Stimulated activated CD8-positive, alpha-beta memory T cell treated with anti-CD3 and anti-CD28 coated beads, Interleukin-15, amount 100 ng/mL, for 1 hour (primary cell): ENCODE measurements at places on chromosomes 13 and 19.

GRCh38 chr13:93227280-93227877 lies 772 bp downstream of the GPC6 start:
- no peak for DNase-seq

DNA sequence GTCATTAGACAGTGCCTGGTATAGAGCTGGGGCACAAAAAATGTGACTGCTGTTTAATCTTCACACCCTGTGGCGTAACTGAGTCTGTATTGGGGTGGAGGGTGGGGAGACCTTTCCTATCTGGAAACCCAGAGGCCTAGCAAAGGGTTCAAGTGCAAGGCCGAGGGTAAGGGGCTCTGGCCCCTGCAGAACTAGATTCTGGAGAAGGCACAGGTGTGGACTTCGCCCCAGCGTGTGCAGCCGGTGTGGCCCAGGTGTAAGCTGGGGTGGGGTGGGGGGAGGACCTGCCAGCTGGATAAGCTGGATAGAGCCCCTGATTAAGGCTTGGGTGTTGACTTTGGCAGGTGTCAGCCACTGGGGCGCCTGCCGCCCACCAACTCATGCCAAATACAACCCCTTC lies 1.3 kb downstream of the RAB3D start:
- DNase-seq = no peak

DNA sequence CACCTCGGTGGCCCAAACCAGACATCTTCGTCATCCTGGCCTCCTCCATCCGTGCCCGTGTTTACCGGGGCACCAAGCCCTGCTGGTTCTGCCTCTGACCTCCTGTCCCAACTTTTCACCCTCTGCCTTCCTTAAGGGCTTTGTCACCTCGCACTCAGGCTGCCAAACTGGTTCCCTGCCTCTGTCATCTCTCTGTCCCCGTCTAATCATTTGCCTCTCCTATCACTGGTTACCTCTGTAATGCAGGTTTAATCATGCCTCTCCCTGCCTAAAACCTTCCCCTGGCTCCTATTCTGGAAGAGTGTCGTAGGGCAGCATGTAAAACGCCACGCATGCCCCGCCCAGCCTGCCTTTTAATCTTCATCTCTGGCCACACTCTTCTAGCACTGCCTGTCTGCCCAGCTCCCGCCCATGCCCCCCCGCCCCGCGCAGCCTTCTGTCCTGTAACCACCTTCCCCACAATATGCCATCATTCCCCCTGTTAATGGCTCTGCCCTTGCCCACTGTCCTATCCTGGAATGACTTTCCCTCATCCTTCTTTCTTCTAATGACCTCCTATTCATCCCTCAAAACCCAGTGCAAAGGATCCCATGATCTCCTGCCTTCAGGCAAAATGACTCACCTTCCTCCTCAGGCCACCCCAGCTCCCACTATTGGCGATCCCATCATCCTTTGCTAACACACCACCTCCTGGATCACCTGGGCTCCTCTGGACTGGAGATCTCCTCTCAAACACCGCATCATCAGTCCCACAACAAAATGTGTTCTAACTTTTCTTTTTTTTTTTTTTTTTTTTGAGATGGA lies 66.7 kb downstream of the PEX11G start:
- DNase-seq = no peak

DNA sequence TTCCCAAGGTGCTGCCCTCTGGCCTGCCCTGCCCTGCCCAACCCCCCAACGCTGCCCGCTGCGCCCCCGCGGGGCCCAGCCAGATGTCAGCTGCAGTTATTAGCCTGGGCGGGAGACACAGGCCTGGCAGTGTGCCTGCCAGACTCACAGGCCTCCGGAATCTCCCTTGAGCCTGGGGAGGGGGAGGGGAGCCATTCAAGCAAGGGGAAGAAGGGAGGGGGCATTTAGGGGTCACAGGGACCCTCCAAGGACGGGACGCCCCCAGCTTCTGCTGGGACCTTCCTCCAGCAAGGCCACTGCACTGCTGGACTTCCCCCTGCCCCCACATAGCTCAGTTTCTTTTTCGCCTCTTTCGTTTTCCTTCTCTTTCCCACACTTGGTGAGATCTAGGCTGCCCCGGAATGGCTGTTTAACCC lies 2.6 kb upstream of the JUNB start:
- DNase-seq = no peak

GRCh38 chr13:83845106-83845505 lies 37.2 kb downstream of the SLITRK1 start:
- no peak for DNase-seq

- DNase-seq = no peak
Measured at GRCh38 chr19:36421749-36422481, 3.5 kb upstream of the ZFP82 start.

GRCh38 chr13:72820898-72821279 lies 39.0 kb downstream of the PIBF1 start:
- no peak for DNase-seq

DNA sequence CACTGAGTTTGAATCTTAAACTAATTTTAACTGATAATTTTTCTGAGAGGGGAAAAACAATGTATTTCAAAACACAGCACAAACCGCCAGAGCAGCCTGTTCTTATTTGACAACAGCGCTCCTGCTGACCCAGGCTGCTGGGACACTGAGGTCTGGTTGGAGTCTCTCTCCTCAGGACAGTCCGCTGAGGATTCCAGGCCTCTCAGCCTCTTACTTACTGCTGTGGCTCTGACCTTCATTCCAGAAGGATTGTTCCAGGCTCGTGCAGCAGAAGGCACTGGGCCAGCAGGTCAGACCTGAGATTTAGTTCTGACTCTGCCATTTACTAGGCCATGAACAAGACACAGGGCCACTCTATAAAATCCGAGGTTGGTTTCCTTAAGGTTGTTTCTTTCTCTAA lies 393.6 kb downstream of the TDRD3 start:
- no peak for DNase-seq

DNA sequence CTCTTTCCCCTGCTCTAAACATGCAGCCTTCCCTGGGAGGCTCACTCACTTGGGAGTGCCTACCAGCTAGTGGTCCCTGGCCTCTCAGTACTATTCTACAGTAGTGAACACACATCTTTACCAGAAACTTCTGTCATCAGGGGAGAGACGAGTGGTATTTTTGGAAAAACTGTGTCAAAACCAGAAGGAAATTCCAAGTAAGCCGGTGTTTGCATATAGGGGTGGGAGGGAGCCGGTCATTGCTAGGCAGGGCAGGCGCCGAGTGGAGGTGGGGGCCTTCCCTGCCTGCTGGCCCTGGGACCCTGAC lies 7.0 kb downstream of the RPS9 start:
- no peak for DNase-seq

GRCh38 chr13:97855570-97856303 lies 97.7 kb upstream of the IPO5 start:
- DNase-seq = no peak

DNA sequence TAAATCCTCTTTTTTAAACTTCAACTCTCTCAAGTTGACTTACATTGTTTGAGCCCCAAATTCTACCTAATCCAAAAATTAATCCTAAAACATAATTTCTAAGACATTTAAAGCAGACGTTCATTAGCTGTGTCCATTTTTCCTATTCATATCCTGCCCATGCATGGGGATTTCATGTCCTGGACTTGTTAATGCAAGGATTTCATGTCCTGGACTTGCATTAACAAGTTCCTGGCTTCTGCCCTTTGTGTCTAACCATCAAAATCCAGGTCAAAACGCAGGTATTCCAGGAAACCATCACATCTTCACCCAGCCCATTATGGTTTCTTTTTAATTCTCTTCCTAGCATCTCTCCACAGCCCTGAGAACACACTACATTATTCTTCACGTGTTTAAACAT lies 454.9 kb downstream of the KLF5 start:
- DNase-seq = no peak

DNA sequence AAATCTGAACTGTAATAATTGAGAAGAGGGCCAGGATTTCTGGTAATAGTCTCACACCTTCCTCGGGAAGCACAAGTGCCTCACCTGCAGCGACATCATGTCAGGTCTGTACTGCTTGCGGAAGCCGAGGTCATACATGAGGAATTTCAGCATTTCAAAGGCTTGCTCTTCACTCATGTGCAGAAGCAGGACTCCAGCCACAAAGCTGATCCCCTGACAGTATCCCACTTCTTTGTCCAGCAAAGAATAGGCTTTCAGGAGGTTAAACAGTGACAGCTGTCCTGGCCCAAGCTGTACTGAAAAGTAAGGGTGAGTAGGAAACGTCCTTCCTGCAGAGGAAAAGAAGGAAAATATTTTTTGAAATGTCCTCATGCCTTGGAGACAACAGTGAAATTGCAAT lies 182.7 kb downstream of the TBC1D4 start:
- no peak for DNase-seq

GRCh38 chr19:31598730-31599238 lies 249.5 kb upstream of the TSHZ3 start:
- DNase-seq = no peak

DNA sequence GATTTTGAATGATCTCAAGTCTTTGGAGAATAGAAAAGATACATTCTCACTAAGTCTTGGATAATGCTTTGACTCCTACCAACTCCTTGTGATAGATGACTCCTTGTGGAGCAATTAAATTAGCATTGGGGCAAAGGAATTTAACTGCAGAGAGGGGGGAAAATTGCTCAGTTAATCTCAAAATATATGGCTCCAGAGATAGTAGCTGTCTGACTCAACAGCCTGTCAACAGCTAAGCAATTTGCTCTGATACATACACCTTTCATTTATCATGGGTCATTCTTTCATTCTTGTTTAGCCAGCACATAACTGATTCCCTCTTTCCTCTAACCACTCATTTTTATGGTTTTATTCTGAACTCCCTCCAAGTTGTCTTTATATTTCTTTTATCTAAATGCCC lies 225.6 kb upstream of the OBI1 start:
- no peak for DNase-seq
